GM03348 (cell line): ENCODE measurements at places on chromosomes 2 and 18.
A peak's percentile ranks its signal among the peaks of the same experiment; 100 is the strongest.

DNA sequence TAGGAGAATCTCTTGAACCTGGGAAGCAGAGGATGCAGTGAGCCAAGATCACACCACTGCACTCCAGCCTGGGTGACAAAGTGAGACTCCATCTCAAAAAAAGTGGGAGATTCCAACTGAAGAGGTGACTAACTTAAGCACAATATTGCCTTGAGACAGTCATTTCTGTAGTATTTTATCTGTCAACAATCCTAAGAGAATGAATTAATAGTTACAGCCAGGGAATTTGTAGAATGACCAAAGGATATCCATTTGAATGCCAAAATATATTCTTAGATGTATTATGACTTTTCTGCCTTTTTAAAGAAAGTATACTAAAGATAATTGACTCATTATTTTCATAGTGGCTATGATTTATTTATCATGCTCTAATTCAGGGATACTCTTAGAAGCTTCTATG lies 40.7 kb upstream of the CCDC150 start:
- DNase-seq: no peak

- peak; percentile 30 for DNase-seq
Observed at GRCh38 chr2:154623819-154624218, 74.7 kb upstream of the KCNJ3 start.

- DNase-seq: no peak
Observed at GRCh38 chr2:22807872-22808271, 577.1 kb upstream of the KLHL29 start.

DNA sequence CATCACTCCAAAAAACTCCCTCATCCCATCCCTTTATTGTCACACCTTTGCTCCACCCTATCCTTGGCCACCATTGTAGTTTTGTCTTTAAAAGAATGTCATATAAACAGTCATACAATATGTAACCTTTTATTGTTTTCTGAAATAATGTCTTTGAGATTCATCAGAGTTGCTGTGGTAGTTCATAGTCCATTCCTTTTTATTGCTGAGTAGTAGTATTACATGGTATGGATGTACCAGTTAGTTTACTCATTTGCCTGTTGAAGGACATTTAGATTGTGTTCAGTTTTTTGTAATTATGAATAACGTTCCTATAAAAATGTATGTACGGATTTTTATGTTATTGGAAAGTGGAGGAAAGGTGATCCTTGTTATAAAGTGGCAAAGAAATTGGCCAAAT lies 171.8 kb upstream of the GCFC2 start:
- no peak for DNase-seq

DNA sequence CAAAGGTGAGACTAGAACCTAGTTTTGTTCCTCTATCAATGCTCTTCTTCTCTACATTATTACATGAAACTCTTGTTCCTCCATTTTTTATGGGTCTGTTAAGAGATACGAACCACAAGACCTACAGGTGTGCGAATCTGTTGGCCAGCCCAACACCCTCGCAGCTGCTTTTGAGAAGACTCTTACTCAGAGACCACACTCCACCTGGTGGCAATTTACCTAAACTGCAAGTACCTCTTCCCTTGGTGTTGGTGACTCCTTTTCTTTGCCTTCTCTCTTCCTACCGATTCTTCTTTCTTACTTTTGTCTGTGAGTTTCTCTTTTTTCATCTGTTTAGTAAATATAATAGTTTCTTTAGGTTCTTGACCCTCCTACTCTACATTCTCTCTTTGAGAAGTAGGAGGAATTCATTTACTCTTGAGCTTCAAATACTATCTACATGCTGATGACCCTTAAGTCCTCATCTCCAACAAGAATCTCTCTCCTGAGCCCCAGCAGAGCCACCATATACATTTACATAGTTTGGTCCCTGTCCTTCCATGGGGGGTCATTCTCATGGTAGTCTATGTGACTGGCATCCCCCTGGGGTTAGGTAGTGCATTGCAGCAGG lies 81.8 kb upstream of the GAREM1 start:
- DNase-seq: peak; percentile 75

- no peak for DNase-seq
Observed at GRCh38 chr2:234341306-234341985, 155.4 kb downstream of the ARL4C start.

DNA sequence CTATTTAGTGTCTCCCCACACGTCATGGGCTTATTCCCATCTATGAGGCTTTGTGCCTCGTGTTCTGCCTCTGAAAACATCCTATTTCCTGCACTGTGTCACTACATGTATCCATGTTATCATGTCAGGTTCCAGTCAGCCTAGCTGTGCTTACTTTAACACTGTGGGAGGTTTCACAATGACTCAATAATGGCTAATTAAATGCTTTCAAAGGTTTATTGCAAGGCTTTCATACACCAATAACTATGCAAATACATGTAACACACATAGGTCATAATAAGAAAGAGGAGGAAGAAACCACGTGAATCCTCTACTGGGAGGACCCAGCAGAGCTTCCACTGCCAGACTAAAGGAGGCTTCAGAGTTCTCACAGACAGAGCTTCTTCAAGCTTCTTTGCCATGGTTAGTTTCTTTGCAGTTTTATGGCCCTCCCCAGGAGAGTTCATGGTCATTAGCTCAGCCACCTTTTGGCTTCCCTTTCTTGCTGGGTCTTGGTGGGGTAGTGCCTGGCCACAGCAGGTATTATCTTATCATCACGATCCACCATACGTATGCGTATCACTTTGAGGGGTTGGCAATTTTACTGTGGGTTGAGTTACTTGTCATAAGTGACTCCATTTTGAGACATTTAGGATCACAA lies 5.1 kb upstream of the COLEC12 start:
- no peak for DNase-seq

DNA sequence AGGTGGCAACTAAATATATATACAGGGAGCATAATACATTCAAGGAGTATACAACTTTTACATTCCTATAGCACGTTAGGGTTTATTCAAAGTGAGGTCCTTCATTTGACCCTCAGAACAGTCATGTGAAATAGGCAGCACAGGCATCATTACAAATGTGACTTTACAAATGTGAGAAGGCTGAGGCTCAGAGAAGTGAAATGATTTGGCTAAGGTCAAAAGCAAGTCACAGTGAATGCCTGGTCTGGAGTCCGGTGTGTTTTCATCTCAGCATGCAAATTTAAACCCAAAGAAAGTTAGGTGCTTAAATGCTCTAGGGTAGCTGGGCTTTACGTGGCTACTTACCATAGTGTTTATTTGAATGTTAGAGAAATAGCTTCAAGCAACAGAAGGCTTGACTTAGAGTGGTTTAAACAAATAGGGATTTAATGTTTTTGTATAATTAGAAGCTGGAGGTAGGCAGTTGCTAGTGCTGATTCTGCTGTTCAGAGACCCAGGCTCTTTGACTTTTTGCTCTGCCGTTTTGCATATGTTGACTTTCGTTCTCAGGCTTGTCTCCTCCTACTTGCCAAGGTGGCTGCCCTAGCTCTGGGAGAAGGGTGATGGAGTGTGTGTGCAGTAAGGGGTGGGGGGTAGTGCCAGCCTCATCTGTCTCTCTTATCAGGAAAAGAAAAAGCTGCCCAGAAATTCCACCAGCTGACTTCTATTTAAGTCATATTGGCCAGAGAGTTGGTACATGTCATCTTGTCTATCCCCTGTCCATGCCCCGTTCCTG lies 89.2 kb downstream of the PLCL1 start:
- DNase-seq: no peak

DNA sequence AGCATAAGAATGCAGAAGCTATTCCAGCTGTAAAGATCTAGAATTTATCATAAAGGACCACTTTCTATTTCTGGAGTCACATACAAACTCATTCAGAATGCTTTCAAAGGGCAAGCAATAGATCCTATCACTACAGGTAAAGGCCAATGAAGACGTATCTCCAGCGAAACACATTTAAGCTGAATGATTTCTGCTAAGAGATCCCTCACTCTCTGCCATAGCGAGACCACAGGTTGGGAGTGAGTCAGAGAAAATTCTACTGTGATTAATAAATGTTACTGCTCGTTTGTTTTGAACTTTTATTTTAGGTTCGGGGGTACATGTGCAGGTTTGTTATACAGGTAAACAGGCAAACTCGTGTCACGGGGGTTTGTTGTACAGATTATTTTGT lies 72.5 kb upstream of the NFU1 start:
- no peak for DNase-seq

DNA sequence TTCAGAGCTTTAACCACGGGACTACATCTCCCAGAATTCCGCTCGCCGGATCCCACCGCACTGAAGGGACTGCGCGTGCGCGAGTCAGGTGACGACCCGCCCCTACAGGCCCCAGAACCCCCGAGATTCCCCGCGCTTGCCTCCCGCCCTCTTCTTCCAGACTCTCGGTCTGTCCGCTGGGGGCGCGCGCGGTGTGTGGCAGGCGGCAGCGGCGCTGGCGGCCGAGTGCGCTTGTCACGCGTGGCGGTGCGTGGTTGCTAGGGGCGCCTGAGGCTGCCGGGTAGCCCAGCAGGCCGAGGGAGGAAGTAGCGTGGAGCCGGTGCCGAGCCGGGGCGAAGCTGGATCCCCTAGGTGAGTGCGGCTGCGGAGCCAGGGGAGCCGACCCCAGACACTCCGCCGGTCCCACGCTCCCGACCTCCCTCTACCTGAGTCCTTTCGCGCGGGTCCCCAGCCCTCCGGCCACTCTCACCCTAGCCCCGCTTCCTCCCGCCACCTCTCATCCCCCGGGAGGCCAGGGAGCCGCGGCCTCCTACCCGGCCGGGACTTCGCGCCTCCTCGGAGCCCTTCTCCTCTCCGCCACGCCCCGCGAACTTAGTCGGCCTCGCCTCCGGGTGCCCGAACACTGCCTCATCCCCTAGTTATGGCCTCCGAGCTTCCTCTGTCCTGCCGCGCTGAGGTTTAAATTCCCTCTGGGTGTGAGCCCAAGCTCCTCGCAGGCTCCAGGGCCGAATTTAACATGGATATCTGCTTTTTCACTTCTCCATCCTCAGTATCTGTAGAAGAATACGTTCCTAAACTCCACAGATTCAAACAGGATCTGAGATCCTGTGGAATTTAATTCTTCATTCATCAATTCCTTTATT lies at the start of gene TTLL4:
TTLL4 (plus strand) TSS at position 149 of the 863 bp plus-strand sequence. CDS start 26,842 bp downstream, outside the sequence.
- peak; percentile 100 for DNase-seq

DNA sequence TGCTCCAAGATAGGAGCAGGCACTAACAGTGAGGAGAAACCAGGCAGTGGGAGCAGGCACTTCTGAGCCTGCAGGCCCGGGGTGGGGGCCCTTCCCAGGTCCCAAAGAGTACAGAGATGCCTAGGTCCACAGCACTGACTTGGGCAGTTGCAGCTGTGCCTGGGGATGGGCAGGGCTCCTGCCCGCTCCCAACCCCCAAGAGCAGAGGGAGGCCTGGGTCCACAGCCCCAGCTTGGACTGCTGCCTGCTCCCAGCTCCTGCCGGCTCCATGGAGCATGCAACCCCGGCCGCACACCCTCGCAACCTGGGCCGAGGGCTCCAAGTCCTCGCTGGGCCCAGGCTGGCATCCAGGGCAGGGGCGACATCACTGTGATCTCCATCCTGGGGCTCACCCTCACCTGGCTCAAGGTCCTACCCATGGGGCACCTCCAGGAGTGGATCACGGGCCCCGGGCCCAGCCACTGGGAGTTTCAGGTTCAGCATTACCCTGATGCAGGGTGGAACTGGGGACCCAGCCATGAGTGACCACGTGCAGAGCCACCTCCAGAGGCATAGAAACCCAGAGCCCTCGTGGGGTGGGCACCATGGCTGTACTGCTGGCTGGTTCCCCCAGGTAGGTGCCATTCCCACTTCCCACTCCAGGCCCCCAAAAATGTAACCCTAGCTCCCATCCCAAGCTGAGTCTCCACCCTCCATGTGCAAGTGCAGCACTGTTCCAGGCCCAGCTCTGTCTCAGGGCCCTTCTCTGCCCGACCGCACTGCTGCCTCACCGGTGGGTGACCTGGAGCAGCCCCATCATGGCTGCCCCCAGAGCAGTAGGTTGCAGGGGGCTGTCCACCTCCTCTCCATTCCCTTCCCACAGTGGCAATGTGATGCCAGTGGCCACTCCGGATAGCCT lies 325.6 kb downstream of the NR4A2 start:
- no peak for DNase-seq

DNA sequence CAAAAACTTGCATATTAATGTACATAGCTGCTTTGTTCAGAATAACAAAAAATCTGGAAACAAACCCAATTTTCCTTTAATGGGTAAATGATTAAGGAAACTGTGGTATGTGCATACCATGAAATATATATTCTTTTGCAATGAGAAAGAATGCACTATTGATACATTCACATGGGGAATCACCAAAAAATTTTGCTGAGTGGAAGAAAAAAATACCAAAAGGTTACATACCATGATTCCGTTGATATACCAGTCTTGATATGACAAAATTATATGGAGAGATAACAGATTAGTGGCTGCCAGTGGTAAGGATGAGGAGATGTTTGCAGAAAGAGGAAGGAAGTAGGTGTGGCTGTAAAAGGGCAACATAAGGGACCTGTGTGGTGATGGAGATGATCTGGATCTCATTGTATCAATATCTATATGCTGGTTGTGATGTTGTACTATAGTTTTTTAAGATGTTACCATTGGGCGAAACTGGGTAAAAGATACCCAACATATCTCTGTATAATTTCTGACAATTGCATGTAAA lies 54.6 kb upstream of the BCL2L11 start:
- DNase-seq: no peak

DNA sequence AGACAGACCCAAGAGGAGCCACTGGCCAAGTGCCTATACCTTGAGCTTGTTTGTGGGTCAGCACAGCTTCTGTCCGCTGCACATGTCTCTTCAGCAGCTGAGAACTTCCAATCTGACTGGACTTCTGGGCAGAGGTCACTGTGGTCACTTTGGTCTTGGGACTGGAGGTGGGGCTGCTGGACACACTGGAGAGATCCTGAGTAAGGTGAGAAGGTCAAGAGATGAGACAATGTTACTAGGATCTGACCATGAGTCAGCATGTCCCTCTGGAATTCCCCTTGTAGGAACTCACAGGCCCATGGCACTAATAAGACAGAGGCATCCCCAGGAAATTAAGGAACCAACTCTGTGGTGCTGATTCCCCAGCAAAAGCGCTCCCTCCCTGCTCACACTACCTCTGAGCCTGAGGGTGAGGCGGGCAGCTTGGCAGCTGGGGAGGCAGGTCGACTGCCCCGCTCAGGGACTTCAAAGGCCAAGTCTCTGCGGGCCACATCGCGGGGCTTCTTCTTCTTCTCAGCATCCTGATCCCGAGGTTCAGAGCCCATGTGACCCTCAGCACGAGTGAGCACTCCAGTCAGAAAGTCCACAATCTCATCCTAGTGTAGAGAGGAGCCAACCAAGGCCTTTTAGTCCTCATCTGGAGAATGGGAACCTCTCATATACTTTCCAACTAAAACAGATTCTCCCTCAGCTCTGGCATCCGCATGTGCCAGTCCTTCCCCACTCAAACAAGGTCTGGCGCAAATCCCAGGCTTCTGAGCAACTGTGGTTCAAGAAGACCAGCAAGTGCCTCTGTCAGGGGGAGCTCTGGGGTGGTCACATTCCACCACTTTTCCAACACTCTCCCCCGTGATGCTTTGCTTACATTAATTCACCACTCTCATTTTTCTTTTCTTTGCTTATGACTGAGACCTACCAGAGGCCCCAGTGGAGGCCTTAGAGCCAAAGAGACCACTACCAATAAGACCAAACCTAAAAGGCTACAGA lies 29.4 kb downstream of the KANSL3 start:
- peak; percentile 28 for DNase-seq
